Omental fat pad (tissue), 4 donors: ENCODE measurements at places on chromosomes 5 and 9.

DNA sequence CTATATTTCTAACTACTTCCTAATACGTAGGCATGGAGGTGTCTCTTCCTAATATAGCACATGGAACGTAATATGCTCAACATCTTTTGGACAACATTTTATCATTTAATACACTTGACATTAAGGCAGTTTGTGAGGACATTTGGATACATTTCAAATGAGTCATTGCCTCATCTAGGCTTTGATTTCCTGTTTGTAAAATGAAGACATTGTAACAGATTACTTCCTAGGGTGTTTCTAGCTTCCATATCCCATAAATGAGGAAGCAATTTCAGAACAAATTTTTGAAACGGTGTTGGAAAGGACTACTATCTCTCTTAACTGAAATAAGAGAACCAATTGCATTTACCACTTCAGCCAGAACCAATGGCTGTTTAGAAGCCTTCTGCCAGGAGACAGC is 38.7 kb downstream of the SLC28A3 start:
- DNase-seq: no peak

DNA sequence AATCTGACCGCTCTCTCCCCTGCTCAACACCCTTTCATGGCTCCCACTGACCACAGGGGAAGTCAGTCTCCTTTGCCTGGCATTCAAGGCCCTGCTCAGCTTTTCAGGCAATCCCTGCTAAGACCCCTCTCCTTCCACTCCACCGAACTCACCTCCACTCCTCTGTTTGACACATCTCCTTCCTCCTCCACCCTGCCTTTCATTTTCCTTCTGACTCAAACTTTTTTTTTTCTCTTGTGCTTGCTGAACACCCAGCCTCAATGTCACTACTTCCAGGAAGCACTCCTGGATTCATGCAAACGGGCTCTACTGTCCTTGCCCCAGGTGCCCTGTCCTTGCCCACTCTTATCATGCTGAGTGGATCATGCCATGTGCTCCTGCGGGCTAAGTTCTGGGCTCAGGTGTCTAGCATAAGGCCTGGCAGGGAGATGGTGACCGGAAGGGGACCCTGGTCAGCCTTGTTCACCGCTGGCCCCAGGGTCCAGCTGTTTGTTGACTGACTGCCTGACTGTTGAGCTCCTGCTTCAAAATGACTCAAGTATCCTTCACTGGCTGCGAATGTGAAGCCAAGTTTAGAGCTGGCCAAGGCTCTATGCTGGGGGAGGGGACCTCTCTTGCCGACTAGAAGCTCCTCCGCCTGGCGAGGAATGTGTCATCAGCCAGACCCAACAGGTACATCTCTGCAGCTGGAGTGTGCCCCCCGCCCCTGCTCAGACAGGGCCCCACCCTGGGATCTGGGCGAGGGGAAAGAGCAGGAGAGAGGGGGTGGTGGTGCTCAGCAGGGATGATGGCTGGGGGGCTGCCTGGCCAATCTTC is 6.2 kb downstream of the NR5A1 start:
- DNase-seq: no peak

- no peak for DNase-seq
Observed at GRCh38 chr9:4147476-4148230, 152.2 kb downstream of the GLIS3 start.

DNA sequence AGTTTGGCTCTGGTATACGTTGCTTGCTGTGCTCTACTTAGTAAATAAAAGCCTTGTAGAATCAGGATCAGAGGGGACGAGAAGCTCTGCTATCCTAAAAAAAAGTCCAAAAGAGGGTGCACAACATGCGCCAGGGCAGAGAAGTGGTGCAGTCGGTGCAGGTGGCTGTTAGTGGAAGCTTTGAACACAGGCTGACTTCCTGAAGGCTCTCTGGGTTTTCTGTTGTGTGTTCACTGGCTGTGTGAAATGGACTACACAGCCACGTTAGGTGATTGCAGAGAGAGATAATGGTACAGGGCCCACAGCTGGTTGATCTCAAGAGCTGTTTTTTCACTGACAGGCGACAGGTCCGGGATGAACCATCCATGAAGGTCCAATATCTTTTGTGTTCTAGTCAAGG is 167.4 kb downstream of the TMEM167A start:
- no peak for DNase-seq

GRCh38 chr5:167582283-167582682 is 709.2 kb upstream of the WWC1 start:
- DNase-seq: no peak

- DNase-seq: no peak
Observed at GRCh38 chr5:19175776-19176570, 812.0 kb downstream of the CDH18 start.

DNA sequence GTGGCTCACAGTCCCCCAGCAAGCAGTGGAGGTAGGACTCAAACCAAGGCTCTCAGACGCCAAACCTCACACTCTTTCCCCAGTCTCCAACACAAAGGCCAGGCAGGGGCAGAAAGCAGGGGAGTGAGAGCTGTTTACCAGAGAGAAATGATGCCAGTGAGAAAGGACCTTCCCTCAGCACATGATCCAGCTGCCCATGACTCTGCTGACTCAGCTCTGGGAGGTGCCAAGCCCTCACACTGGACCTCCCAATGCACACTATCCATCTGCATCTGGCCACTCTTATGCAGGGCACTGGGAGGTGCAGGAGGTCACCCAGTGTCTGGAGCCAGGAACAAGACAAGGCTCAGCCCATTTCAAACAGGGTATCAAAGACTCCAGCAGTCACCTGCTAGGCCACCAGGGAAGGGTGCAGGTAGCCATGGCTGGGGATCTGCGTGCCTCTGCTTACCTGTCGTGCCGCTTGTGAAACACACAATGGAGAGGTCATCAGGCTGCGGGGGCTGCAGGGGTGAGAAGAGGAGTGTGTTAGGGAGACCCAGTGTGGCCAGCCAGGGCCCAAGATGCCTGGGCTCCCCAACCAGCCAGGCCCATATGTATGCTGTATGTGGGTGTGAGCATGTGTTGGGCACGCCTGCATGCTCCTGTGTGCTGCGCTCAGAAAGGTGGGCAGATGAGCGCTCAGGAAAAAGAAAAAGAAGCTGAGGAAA is 26.3 kb downstream of the ACSL6 start:
- DNase-seq: no peak
